GM23338 (cell line): ENCODE measurements at places on chromosomes 1 and 21.

- no peak for DNase-seq
Observed at GRCh38 chr1:200951016-200951415, 56.3 kb downstream of the INAVA start.

GRCh38 chr1:24954022-24954421 lies 23.9 kb upstream of the RUNX3 start:
- no peak for DNase-seq

- no peak for DNase-seq
Observed at GRCh38 chr1:99469550-99469971, 176.4 kb upstream of the PALMD start.

GRCh38 chr1:112492076-112492475 lies 16.7 kb upstream of the WNT2B start:
- no peak for DNase-seq

DNA sequence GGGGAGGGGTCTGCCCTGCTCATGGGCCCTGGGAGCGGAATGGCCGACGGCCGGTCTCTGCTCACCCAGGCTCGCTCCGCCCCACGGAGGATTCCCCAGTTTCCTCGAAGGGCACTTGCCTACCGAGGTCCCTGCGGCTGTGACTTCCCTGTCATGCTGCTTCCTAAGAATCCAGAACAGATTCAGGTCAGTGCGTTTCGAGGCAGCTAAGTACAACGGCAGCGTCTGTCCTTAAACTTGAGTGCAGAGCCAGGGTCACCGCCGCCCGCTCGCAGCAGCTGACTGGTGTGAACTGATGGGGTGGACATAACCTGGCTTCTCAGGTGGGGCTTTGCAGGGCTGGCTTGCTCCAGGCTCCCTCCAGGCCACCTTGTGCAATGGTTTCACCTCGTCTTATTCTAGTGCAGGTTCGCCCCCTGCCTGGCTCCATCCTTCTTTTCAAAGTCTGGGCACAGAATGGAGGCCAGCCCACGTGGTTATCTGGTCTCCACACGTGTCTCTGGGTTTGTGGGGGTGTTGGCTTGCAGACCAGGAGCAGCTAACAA lies 7.6 kb upstream of the C1orf174 start:
- DNase-seq, result no peak

- peak; percentile 57 for DNase-seq
Observed at GRCh38 chr1:171222936-171223335, 25.4 kb upstream of the FMO1 start.

GRCh38 chr1:245366886-245367285 lies 212.1 kb downstream of the KIF26B start:
- DNase-seq, result no peak

GRCh38 chr1:94379615-94380014 lies 38.6 kb upstream of the ABCD3 start:
- no peak for DNase-seq

- DNase-seq, result peak; percentile 75
Observed at GRCh38 chr1:158527190-158527815, 26.9 kb downstream of the OR6Y1 start.

DNA sequence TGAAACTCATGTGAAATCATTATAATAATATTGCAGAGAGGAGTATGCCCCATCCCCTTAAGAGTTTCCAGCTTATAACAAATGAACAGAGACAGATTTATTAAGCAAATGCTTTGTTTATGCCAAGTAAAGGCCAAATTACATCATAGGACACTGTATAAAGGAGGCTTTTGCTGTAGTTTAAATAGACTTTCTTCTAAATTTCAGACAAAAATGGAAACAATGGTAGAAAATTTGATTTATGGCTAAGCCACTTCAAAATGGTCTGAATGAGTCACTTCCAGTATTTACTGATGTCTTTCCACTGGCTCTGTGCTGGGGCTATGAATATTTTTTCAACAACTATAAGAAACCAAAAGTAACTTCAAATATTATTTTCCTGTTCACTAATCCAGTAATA lies 81.1 kb upstream of the ST6GALNAC5 start:
- no peak for DNase-seq

- DNase-seq, result no peak
Observed at GRCh38 chr1:111743679-111744101, 4.5 kb upstream of the INKA2 start.

DNA sequence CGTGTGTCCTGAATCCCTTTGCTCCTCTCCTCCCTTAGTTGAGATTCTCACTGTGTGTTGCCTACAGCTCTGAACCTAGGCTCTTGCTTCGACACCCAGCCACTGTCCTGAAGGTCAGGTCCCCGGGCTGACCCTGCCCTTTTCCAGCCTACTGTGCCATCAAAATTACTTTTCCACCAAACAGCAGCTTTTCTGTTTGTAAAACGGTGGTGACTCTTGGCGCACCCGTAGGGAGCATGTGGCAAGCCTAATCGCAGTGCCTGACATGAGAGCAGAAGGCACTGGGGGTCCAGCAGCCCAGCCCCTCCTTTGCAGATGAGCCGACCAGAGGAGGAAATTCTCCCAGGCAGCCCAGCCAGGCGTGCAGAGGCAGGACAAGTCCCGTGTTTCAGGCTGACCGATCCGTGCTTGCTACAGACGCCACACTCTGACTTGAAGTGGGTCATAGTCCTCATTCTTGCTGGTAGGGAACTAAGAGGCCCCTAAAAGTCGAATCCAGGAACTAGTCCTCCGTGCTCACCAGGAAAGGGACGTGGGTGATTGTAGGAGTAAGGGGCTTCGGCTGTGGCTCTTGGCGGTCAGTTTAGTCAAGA lies 6.8 kb downstream of the GPR137B start:
- no peak for DNase-seq

- DNase-seq, result no peak
Observed at GRCh38 chr1:223621312-223621734, 44.2 kb downstream of the CAPN8 start.

DNA sequence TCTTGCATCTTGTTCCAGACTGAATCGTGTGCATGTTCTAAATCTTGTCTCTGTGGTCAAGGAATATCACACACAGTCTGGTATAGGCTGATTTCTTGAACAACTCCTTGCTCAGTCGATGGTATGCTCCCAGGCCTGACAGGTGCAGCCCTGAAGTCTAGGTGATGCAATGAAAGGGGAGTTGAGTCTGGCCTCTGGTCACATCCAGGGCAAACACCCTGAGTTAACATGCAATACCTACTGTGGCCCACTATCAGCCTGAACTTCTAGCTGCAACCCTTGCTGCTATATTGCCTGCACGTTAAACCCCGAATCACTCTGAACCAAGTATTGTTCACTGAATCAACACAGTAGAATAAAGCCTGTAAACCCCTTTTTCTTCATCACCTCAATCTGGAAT lies 303.4 kb downstream of the USP25 start:
- no peak for DNase-seq

- no peak for DNase-seq
Observed at GRCh38 chr1:1281533-1282321, 1.5 kb downstream of the SCNN1D start.

GRCh38 chr21:41283211-41283818 lies 33.3 kb upstream of the FAM3B start:
- peak; percentile 85 for DNase-seq

DNA sequence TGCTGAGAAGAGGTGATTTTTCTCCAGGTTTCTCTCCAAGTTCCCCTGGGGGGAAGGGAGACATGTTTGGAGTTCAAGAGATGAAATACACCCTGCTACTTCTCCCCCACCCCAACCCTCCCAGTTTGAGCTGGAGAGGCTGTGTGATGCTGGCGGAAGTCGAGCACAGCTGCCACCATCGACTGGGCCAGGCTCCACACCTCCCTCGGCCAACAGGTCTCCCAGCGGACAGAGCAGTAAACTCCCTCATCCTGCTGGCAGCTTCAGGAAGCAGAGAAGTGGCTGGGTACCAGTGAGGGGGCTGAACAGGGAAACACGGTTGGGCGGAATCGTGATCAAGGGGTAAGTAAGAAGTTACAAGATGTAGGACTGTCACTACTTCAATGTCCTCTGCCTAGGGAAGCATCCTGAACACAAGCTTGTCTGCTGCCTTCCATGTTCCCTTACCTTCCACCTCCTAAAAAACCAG lies 6.6 kb upstream of the NHLH1 start:
- DNase-seq, result no peak

- no peak for DNase-seq
Observed at GRCh38 chr1:177645491-177646190, 324.2 kb downstream of the SEC16B start.

DNA sequence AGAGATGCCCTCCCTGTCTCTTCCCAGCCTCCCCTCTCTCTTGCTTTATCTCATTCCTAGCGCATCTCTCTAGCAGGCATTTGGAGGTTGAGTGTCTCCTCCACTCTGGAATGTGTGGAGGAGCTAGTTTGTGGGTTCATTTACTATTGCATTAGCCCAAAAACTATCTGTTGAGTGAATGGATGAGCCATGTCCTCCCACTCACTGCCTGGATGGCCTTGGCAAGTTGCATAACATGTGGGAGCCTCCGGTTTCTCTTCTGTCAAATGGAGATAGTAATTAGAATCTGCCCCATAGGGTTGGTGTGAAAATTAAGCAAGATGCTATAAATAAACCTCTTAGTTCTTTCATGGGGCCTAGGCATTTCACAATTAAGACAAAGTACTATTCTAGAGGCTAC lies 181.8 kb downstream of the KAZN start:
- DNase-seq, result no peak

DNA sequence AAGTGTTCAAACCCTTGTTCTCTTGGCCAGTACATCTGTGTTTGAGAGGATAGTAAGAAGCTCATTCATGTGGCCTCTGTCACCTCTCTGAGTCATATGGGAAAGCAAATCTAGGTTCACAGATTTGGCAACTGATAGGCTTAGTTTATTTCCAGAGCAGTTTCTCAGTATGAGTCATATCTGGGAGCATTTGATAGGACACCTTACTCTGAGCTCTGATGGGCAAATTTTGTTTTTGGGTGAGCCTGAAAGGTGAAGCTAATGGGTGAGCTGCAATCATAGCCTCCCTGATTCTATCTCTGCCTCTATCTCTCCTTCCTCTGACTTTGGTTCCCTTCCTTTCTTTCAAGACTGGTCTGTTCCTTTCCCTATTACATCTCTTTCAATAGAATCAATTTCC lies 134.4 kb downstream of the S1PR1 start:
- DNase-seq, result no peak

DNA sequence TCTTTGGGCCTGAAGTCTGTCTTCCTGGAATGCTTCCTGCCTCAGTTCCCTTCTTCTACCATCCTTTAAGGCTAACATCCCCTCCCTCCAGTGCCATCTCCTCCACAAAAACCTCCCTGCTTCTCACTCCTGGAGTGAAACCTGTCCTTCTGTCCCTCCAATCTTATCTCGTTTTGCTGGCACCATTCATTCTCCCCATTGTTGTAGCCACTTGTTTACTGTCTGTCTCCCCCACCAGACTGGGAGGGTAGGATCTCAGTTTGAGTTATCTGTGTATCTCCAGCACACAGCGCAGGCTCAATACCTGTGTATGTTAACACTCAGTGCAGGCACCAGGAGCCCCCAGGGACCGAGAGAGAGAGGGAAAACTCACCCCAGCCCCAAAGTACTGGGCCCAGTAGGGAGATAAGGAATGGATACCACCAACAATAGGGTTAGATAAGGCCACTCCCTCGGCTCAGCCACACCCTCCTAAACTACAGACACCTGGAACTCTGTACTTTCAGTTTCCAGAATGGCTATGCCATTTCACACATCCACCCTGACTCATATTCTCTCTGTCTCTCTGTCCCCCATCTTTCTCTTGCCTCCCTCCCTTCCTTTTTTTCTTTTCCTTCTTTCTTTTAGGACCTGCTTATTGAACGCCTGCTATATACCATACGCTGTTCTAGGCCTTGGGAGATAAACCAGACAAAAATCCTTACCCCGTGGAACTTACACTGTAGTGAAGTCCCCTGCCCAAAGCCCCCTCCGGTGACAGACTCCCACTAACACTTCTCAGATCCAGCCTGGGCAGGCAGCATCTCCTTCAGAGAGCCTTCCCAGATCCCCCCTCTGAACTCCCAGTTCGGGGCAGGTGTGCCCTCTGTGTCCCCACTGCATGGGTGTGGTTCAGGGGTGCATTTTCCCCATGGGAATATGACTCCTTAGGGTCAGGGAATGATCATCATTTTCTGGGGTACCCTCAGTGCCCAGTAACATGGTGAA lies 3.3 kb upstream of the SSBP3 start:
- DNase-seq, result no peak

DNA sequence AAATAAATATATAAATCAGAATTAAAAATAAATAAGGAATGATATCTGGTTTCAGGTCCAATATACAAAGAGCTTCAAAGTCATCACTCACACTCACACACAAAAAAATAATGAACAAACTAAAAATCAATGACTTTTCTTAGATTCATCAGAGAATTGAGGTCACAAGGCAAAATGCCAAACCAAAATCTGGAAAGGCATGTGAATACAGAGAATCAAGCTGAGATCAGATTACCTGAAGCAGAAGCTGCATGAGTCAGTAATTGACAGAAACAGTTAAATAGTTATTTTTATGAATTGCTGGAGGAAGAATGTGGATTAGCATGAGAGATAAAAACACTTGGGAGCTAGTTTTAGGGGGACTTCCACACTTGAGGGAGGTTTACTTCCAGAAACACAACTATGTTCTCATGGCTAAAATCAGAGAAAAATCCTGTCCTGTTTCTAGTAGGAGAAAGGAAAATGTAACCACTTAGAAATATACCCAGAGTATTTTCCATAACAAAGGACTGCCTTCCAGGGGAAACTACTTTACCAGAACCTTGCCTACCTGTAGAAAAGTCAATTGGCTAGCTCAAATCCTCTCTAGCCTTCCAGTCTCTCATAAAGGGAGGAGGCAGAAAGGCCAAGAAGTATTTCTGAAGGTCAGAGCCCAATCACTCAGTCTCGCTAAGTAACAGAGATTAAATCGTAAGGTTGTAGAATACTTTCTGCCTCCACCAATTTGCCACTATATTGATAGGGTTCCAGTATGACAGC lies 536.6 kb upstream of the NR5A2 start:
- DNase-seq, result peak; percentile 34

GRCh38 chr1:116577759-116578314 lies 7.0 kb upstream of the CD58 start:
- no peak for DNase-seq

- peak; percentile 86 for DNase-seq
Observed at GRCh38 chr1:1779691-1780597, 1.7 kb upstream of the NADK start.

GRCh38 chr1:247469141-247469535 lies 11.2 kb upstream of the OR2B11 start:
- DNase-seq, result no peak

DNA sequence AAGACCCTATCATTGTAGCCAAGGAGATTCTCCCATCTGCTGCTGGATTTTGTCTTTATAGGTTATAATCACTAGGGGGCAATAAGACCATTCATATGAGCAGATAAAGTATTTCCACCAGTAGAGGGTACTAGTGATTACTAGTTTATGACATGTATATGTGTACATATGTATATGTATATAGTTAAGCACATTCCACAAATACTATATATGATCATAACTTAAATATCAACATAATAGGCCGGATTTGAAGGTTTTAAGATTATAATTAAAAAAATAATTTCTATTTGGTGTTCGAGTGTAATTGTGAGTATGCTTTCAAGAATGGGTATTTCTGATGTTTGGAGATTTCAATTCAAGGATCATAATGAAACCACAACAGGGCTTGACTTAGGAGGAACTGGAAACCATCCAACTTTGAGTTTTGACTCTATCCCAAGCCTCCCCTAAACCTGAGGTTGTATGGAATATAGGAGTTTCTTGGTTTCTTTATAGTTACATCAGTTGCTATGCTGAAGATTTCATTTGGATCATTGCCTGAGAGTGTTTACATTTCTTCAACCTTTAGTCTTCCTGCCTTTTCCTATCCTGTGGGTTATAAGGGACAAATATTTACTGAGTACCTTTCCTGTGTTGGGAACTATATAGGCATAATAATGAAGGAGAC lies 16.9 kb downstream of the TCEANC2 start:
- DNase-seq, result peak; percentile 56

GRCh38 chr1:207805841-207806421 lies 54.1 kb downstream of the CD46 start:
- no peak for DNase-seq
